ENCODE measurements at places on chromosomes 7 and 10. TPM values are rescaled to one million over a fixed set of nuclear protein-coding genes. Genes with fewer than 3 reads are reported as not detected.

TRIL gene
- total RNA-seq: not detected

ACADSB gene
- 9.2 TPM for total RNA-seq

CYP2C19 gene
- not detected for total RNA-seq

AGR2 gene
- total RNA-seq: 155 TPM

RBM33 gene
- 29.2 TPM for total RNA-seq

GLI3 gene
- total RNA-seq: 0.34 TPM

SFTPA1 gene
- not detected for total RNA-seq

CPXM2 gene
- not detected for total RNA-seq

TSPAN13 gene
- 10.9 TPM for total RNA-seq

ZSCAN25 gene
- 9.1 TPM for total RNA-seq

ZKSCAN5 gene
- 9.7 TPM for total RNA-seq

HTR7 gene
- total RNA-seq: 0.15 TPM

SPAM1 gene
- total RNA-seq: not detected

TMEM229A gene
- not detected for total RNA-seq

NOS3 gene
- total RNA-seq: 0.17 TPM

SDK1 gene
- 0.46 TPM for total RNA-seq

AQP1 gene
- total RNA-seq: 0.44 TPM

GPC2 gene
- 1.0 TPM for total RNA-seq

NACAD gene
- 0.18 TPM for total RNA-seq

BEND7 gene
- 14.5 TPM for total RNA-seq

CUBN gene
- total RNA-seq: 0.25 TPM

RELN gene
- 0.03 TPM for total RNA-seq

DNAJB12 gene
- 34.2 TPM for total RNA-seq

COL17A1 gene
- total RNA-seq: 1.8 TPM

GIMAP5 gene
- not detected for total RNA-seq

LBX1 gene
- not detected for total RNA-seq

HIBADH gene
- total RNA-seq: 42.9 TPM

ENKUR gene
- 0.43 TPM for total RNA-seq

DDIT4 gene
- 153 TPM for total RNA-seq

SPDYE18 gene
- total RNA-seq: 0.23 TPM

All from A549 treated with DMSO at 1 μM for 4 hours (cell line).